ENCODE measurements at places on chromosomes 5 and 9.
A peak's percentile ranks its signal among the peaks of the same experiment; 100 is the strongest.

DNA sequence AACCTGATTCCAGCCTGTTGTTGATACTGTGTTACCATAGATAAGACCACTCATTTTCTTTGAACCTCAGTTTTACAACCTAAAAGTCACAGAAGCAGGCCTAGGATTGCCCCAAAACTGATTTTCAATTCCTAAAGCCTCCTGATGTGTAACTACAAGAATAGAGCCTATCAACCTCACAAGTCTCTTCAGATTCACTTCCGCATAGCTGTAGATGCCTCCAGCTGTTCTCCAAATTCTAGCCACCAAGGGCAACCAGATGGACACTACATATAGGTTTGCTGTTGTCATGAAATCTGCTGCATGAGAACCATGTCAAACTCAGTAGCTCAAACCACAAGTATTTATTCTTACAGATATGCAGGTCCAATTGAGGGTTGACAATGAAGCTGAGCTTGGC lies 143.5 kb downstream of the SPATA31D1 start:
- no peak for DNase-seq

- DNase-seq, result no peak
These were observed 171.6 kb downstream of the RASEF start for GRCh38 chr9:82891321-82891720.

DNA sequence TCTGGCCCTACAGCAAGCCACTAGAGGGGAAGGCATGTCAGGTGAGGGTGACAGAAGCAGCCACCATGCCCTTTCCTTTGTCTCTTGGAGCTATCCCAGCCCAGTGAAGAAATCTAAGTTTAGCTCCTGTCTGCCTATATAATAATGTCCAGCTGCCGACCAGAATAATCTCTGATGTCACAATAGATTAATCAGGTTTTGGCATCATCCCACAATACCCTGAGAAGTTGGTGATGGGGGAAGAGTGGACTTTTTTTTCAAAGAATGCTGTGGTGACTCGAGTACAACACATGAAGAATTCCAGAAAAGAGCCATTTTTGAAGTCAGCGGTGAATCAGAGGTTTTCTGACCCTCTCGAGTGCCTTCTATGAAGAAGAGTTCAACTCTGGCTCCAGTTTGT lies 1.7 kb upstream of the TSLP start:
- no peak for DNase-seq

- DNase-seq, result no peak
These were observed 54.2 kb downstream of the RASGRF2 start for GRCh38 chr5:81014348-81014747.

DNA sequence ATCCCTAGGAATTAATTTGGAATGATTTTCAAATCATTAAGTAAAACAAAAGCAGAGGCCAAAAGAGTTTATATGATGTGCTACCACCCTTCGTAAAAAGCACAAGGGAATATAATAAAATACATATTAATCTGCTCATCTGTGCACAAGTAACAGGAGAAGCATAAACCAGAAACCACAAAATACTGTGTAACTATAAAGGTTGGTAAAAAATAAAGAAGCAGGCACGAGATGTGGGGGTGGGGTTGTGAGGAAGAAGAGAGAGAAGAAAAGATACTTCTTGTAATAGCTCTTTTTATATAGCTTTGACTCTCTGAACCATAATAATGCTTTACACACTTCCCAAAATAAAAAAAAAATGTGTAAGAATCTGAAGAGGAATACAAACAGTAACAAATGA lies 214.9 kb upstream of the EFNA5 start:
- DNase-seq, result no peak

DNA sequence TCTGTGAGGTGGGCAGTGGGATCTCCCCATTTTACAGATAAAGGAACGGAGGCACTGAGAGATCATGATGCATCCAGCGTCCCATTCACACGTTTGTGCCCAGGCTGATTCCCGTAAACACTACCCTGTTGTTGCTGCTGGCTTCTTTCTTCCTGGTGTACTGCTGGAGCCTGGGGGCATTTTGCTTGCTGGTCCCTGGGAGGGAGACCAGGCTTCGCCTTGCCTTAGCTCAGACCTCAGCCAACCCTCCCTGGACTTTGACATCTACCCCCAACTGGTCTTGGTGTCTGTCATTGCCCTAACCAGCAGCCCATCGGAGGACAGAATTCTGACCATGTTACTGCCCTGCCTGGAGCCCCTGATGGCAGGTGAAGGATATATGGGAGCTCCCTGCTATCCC lies 82.4 kb downstream of the ZNF618 start:
- DNase-seq, result no peak

GRCh38 chr9:133384736-133385321 lies 8.7 kb downstream of the STKLD1 start:
- no peak for DNase-seq

DNA sequence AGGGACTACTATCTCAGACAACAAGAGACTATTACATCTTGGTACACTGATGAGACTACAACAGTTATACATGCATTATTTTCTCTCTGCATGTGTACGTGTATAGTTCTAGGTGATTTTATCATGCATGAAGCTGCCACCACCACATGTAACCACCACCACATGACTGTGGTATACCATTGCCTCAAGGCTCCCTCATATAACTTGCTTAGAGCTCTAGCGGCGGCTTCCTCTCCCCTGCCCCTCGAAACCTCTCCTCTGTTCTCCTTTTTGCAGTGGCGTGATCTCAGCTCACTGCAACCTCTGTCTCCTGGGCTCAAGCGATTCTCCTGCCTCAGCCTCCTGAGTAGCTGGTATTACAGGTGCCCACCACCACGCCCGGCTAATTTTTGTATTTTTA lies 162.3 kb downstream of the AOPEP start:
- no peak for DNase-seq

DNA sequence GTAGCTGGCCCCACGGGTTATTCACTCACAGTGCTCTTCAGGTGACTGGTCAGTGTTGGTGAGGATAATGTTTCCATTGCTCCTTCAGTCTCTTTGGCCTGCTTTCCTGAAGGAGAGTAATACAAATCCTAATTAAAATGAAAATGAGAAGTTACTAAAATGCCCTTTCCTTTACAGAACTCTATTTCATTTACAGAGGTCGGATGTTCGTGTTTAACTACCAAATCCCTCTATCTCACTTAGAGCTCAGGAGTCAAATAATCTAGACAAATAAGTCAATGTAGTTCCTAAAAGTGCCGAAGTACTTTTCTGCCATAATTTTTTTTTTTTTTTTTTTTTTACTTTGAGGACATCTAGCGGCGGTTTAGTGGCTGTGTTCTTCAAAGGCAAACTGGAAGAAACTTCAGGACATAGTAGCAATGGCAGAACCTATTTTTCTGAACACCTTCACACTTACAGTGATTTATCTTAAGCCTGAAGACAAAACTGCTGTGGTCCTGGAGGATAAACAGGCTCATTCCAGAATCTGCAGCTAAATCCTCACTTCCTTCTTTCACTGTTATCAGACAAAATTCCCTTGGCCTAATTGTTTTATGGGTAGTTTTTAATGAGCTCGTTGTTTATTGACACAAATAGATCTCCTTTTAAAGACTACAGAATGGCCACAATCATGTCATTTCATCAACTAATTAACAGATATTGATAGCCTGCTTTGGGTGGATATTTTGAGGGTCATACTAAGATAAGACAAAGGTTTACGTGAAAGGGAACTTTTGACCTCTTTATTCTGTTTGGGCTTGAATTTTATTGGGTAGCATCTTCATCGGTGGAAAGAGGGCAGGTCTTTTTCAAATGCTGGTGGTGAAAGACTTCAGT lies 207.6 kb upstream of the DMRTA1 start:
- peak; percentile 44 for DNase-seq

- no peak for DNase-seq
These were observed 351.9 kb upstream of the IRX2 start for GRCh38 chr5:3103262-3103811.

- no peak for DNase-seq
These were observed 61.3 kb downstream of the DROSHA start for GRCh38 chr5:31470608-31471007.

DNA sequence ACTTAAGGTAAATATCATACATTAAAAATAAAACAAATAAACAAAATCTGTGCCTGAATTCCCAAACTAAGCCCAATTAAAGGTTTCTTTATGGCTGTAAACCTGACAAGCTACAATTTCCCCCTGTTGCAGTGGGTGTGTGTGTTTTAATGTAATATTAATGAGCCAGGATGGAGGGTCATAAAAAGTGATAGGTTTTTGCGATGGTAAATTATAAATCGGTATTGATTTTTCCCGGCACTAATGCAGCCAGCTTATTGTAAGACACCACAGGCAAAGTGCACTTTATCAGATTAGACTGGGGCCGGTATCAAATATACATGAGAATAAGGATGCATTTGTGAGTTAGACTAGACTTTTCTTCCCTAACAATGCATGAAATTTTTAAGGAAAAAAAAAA lies 120.4 kb downstream of the EBF1 start:
- DNase-seq, result no peak

DNA sequence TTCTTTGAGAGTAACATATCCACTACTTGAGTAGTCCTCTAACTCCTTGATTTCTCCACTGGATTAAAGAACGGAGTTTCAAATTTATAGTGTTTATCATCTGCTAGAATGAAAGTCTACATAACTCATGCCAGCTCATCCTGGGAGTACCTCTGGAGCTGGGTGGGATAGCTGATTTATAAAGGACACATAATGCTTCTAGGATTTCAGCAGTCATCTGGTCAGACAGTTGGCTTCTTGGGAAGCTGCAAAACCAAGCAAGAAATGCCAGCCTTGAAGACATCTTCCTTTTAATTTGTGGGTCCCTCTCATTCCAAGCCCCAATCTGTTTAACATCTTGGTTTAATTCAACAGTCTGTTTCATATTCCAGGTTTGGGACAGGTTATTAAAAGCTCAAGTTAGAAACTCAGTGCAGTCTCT lies 3.2 kb downstream of the GALNT10 start:
- no peak for DNase-seq

GRCh38 chr5:76634661-76635060 lies 11.5 kb upstream of the F2RL2 start:
- DNase-seq, result no peak

DNA sequence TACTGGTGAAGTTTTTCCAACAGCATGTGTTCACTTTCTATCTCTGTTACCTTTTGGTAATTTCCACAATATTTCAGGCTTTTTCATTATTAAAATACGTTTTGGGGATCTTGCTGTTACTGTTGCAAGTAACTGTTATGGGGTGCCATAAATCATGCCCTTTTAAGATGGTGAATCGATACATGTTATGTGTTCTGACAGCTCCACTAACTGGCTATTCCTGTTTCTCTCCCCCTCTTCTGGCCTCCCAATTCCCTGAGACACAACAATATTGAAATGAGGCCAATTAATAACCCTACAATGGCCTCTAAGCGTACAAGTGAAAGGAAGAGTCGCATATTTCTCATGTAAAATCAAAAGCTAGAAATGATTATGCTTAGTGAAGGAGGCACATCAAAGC lies 13.1 kb upstream of the MSH3 start:
- DNase-seq, result no peak

- DNase-seq, result no peak
These were observed 129.4 kb upstream of the VLDLR start for GRCh38 chr9:2492161-2492560.

DNA sequence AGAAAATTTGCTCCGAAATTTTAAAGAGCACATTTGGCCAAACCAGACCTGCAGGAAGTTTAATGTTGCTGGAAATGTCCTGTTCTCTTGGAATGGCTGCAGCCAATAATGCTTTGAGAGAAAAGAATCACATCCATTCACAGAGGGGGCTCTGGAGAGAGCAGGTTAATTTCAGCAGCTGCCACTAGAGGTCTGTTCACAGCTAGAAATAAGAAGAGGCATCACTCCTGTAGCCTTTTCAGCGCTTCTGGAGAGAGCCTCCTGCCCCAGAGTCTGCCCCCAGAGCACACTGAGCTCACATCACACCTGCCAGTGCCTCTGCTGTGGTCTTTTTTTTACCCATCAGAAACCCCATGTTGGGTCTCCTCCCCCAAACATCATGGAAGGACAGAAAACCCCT lies 124.8 kb upstream of the RAD23B start:
- peak; percentile 69 for DNase-seq

DNA sequence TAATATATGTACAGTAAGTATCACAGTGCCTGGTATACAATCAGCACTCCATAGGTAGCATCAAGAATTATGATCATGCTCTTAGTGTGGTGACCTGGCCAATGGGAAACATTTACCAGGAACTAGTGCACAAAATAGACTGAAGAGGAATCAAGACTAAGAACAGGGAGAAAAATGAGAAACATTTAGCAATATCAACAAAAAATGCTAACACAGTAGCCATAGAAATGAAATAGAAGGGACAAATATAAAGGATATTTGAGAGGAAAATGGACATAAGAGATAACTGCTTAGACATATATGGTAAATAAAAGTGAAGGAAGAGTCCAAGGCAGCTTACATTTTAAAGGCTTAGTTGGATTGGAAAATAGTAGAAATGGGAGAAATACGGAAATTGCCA lies 16.5 kb upstream of the SPATA9 start:
- no peak for DNase-seq

- no peak for DNase-seq
These were observed 6.6 kb downstream of the BARX1 start for GRCh38 chr9:93948441-93949072.

- peak; percentile 39 for DNase-seq
These were observed 3.5 kb downstream of the EEIG1 start for GRCh38 chr9:127977009-127977883.

DNA sequence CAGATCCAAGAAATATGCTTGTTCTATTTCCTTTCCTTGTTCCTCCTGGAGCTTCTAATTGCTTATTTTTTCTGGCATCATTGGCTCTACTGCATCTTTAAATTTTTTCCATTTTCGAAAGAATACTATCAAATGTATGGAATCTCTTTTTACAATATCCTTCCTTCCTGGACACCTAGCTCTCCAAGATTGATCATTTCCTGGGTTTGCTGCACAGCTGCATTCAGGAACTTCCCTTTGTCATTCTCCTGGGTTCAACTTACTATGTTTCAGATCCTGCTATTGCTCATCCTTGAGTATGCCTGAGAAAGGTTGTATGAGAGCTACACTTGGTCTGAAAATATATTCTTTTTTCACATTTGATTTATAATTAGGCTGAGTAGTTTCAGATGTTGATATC lies 73.7 kb upstream of the ERCC6L2 start:
- DNase-seq, result no peak

DNA sequence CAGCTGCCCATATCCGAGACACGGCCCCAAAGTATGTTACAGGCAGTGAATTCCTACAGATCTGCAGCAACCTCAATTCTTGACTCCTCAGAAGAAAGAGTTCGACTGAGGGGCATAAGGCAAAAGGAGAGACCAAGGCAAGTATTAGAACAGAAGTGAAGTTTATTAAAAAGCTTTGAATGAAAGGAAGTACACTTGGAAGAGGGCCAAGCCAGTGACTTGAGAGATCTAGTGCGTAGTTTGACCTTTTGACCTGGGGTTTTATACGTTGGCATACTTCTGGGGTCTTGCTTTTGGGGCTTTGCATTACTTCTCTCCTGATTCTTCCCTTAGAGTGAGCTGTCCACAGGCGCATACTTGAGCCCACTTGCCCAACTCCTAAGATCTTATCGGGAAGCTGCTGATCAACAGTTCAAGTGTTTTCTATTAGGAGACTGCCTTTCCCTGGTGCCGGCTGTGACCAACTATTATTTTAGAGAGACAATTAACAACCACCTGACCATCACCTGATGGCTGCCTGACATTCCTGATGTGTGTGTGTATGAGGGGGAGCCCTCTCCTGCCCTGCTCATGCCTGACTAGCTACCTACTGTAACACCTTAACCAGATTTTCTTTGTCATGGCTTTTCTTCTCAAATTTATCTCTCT lies 1.5 kb upstream of the DEPDC1B start:
- DNase-seq, result no peak

GRCh38 chr5:80101993-80102392 lies 66.8 kb downstream of the THBS4 start:
- no peak for DNase-seq
